ENCODE measurements at places on chromosomes 6 and 20.

- DNase-seq, result no peak
Measured at GRCh38 chr20:57713505-57713903, 3.7 kb upstream of the PMEPA1 start.

- no peak for DNase-seq
Measured at GRCh38 chr20:16596991-16597390, 23.7 kb upstream of the KIF16B start.

GRCh38 chr6:99011151-99011550 lies 63.4 kb upstream of the FBXL4 start:
- no peak for DNase-seq

GRCh38 chr6:17102258-17102870 lies 514 bp downstream of the STMND1 start:
- no peak for DNase-seq

DNA sequence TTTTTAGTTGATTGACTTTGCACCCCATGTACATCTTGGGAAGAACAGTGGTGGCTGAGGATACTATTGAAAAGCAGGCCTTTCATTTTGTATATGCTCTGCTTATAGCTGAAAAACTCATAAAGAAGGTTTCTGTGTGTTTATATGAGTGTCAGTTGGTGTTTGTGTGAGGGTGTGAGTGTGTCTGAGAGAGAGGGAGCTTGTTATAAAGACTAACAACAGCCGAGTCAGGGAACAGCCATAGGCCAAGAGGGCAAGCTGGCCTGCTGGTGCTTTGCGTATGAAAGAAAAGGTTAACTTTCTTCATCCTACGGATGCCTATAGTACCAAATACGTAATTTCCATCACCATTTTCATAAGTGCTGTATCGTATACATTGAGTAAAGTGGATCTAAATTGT lies 88.3 kb downstream of the MTHFD1L start:
- DNase-seq, result no peak

GRCh38 chr6:50270415-50270814 lies 220.7 kb upstream of the DEFB112 start:
- no peak for DNase-seq

DNA sequence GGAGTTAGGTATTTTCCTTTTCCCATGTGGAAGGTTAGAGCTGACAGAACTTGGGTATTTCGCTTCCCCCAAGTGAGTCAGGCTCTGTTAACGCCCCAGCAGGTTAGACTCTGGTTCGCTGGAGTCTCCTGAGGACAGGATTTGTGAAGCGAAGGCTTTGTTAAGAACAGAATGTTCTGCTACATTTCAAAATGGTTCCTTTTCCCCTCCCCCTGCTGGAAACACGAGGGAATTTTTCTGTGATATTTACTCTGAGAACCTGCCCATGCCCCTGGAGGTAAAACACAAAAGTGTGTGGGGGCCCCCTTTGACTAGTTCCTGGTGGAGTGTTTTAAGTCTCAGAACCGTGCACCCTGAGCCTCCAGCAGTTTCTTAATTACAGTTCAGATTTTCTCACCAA lies 731.4 kb upstream of the CITED2 start:
- DNase-seq, result no peak

GRCh38 chr6:20198775-20199174 lies 13.5 kb downstream of the MBOAT1 start:
- no peak for DNase-seq

GRCh38 chr20:58787211-58788005 lies 63.3 kb downstream of the GNAS-AS1 start:
- no peak for DNase-seq

Measured in hippocampal formation (tissue), 2 donors.